ENCODE measurements at places on chromosomes 1 and 21.

DNA sequence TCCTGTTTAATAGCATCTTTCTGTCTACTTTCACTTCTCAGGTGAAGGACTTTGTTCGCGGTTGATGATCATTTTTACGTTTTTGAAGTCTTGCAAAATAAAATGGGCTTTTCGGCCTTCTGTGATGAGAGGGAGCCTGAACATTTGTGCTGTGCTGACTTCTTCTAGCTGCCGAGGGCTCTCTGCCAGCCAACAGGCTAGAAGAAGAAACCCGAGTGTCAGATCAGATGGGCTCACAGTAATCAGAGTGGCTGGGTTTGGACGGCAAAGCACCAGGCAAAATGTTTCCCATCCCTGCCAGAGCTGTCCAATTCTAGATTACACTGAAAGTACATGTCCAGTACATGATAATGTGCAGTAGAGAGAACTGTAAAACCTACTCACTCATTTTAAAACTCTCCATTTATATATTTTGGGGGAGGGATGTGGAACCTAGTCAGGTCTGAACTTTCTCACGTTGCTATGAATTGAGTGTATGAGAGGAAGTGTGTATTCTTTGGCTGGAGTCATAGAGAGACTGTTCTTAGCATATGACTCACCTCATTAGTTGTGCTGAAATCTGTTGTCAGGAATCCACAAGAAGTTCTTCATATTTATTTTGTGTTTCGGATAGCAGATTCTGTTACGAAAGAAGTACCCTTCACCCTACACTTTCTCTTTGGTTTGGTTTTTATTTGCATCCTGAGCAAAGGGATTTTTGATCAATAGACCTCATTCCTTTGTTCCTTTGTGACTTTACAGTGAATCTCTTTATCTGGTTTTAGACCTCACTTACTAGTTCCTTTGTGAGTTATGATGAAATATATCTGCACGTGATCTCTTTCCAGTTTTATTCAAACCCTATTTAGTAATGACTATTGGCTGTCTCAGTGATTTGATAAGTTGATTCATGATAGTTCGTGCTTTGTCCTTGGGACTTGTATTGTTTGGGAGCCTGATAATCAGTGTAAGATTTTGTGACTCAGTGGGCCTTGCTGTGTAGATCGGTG lies 4.8 kb downstream of the ATP1A1 start:
- DNase-seq, result peak; percentile 43

DNA sequence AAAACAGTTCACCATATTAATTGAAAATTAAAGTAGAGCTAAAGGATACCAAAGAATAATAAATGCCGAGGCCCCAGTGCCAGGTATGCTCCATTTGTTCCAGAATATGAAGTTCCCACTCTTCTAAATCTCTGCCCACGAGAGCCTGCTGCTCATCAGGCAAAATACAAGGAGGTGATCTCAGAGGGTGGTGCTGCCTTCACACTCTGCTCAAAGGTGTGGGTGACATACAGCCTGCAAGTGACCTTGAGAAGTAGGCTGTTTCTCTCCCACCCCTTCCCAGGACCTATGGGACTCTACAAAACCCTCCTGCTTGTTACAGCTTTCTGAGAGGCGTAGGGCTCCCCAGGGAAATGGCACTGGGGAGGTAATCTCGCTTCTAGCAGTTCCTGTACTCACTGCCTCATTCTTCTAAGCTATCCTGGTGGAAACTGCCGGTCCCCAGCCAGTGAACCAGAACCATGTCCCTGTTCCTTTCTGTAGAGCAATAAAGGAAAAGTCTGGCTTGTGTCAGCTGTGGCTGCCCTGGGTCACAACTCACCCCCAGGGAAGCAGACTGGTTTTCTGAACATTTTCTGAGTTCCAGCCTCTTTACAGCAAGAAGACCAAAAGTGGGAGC lies 26.9 kb upstream of the DPT start:
- DNase-seq, result no peak

DNA sequence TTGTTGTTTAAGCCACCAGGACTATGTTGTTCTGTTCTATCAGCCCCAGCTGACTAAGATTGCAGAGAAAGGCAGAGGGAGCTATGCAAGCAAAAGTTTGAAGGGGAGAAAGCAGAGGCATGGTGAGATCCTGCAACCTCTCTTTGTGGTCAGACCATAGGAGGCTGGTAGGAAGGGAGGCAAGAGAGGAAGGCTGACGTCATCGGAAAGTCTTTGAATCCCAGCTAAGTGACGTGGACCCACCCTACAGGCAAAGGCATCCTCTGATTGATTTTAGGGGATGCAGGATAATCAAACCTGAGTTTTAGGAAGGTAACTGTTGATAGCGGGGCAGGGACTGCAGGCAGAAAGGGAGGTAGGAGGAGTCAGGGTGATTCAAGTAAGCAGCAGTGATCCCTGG lies 23.3 kb upstream of the TNNI1 start:
- no peak for DNase-seq

DNA sequence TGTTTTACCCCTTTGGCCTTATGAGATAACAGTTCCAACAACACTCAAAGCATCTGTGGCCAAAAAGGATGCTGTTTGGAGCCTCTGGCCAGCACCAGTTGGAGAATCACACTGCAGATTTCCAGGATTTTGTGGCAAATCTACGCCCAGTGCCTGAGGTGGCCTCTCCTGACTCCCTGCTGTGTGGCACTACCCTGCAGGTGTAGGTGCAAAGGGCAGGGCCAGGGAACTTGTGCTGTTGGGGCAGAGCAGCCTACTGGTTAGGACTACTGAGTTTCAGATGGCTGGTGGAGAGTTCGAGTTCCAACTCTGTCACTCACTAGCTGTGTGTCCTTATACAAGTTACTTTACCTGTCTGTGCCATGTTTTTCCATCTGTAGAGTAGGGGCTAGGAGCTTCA lies 170.5 kb downstream of the PTPRU start:
- no peak for DNase-seq

- peak; percentile 52 for DNase-seq
These were observed 6.7 kb downstream of the LMO4 start for GRCh38 chr1:87335175-87335884.

DNA sequence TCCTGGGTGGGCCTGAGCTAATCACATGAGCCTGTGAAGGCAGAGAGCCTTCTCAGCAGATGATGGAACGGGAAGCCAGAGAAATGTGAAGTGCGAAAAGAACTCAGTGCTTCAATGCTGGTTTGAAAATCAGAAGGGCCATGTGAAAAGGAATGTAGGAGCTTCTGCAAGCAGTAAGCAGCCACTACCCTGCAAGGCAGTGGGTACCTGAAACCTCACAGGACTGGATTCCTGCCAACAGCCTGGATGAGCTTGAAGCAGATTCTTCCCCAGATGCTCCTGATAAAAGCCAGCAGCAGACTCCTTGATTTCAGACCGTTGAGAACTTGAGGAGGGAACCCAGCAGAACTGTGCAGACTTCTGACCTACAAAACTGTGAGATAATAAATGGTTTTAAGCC lies 158.6 kb downstream of the SYT2 start:
- DNase-seq, result no peak

DNA sequence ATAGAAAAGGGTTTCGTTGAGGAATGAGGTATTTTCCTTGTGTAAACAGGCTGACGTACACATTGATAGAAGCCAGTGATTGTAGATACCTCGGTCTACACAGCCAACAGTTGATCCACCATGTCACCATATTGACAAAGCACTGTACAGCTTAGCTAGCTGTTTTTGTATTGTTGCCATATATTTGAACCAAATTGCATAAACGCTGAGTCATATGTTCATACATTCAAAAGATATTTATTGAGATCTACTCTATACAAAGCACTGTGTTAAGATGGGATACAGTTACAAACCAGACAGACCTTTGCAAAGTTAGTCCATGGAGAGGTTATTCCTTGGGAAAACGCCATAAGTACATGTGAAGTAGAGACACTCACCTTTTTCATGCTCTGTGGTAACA lies 132.4 kb upstream of the ATP1B1 start:
- DNase-seq, result no peak

Data from muscle of arm (tissue), 14 donors.